ENCODE measurements at places on chromosomes 6 and 20.

DNA sequence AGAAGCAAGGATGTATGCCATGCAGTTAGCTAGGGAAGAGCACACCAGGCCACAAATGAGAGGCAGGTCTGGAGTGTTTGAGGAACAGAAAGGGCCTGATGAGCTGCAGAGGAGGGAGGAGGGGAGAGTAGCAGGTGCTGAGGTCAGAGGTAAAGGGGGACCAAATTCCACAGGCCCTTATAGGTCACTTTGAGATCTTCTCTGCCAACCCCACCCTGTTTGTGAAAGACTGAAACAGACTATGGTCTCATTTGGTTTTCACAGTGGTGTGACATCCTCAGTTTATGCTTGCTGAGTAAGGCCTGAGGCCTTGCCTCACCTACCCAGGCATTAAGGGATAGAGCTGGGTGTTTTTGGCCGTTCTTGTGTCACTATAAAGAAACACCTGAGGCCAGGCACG lies 187.7 kb upstream of the MYLIP start:
- DNase-seq, result no peak

GRCh38 chr6:2596222-2596621 lies 154.5 kb downstream of the MYLK4 start:
- DNase-seq, result no peak

GRCh38 chr20:63254232-63254605 lies at the start of gene NKAIN4:
Gene NKAIN4, minus strand, starts transcription at chr20:63254463. Its CDS starts 13 bp downstream, at chr20:63254450.
- DNase-seq, result no peak

- no peak for DNase-seq
These were observed 35.2 kb downstream of the GPX6 start for GRCh38 chr6:28480253-28480932.

- DNase-seq, result no peak
These were observed 33.5 kb upstream of the CEP162 start for GRCh38 chr6:84260926-84261325.

- no peak for DNase-seq
These were observed 21.0 kb upstream of the PRELID3B start for GRCh38 chr20:59063358-59064213.

DNA sequence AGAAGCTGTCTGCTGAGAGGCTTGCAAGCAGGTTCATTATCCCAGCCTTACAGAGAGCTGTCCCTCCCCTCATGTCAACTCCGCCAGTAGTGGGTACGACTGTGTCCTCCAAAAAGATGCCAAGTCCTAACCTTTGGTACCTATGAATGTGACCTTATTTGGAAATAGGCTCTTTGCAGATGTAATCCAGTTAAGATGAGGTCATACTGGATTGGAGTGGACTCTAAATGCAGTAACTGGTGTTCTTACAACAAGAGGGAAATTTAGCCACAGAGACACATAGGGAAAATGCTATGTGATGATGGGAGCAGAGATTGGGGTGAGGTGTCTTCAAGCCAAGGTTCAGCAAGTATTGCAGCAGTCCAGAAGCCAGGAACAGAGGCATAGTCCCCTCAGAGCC lies 90.8 kb upstream of the FOXP4 start:
- DNase-seq, result no peak

GRCh38 chr20:35451295-35451694 lies 4.1 kb upstream of the CEP250 start:
- DNase-seq, result no peak

- DNase-seq, result no peak
These were observed 231.6 kb downstream of the MAFB start for GRCh38 chr20:40457404-40457803.

GRCh38 chr20:64253000-64253383 lies 2.6 kb upstream of the PCMTD2 start:
- DNase-seq, result no peak

DNA sequence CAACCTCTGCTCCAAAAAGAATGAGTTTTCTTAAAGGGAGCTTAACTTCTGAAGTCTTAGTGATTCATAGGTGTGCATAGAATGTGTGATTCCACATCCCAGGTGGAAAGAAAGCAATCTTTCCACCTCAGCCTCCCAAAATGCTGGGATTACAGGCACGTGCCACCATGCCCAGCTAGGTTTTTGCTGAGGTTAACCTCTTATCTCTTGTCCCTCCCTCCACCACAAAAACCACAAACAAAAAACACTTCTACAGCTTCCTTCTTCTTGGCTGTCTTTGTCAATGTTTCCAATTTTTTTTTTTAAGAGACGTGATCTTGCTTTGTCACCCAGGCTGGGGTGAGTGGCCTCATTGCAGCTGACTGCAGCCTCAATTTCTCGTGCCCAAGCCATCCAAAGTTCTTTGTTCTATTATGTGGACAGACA lies 8.1 kb upstream of the CSE1L start:
- DNase-seq, result no peak

DNA sequence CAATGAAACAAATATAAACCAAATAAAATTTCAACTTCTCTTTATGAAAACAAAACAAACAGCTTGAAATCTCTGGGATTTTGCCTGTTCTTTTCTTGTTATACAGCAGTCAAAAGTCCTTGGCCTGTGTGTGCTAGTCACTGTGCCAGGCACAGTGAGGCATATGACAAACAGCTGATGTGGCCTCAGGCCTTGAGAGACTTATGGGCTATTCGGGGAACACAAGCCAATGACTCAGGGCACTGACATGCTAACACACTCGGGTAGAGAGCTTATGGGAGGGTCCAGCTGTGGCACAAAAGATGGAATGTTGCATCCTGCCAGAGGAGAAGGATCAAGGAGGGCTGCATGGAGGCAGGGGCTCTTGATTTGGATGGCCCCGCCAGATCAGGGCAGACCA lies 95.4 kb upstream of the NKX2-2 start:
- DNase-seq, result no peak

DNA sequence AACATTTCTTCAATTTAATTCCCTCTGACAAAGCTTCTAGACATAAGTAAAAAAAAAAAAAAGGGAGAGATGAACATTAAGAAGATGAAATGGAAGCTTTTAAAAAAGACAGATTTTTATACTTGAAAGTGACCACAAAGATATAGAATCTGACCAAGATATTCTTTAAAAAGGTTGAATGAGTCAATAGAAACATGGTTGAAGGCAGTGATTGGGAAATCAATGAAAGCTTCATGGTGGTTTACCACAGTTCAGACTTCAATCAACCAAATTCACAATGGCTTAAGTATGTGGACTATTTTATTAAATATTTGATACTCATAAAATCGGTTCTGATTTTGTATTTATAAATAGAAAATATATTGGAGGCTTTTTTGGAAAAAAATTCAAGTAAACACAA lies 248.4 kb upstream of the HSF2 start:
- DNase-seq, result no peak

- DNase-seq, result no peak
These were observed 92.5 kb upstream of the AKAP12 start for GRCh38 chr6:151147118-151147832.

DNA sequence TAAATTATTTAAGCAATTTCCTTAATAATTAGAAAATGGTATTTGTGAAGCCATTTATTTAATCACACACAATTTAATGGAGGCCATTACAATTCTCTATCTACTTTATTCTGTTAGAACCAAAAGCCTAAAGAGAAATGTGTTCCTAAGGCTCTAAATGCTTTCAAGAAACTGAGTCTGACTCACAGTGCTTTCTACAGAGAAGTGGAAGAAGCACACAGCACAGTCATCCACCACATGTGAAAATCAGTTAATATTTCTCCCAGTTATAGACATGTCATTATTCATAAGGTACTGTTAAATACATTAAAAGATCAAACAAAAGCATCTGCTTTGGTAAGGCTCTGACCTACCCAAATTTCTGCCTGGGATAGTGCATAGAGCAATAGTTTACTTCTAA lies 214.4 kb downstream of the ALDH8A1 start:
- DNase-seq, result no peak

GRCh38 chr20:32368925-32369324 lies 10.8 kb downstream of the ASXL1 start:
- DNase-seq, result no peak

- no peak for DNase-seq
These were observed 121.7 kb upstream of the EXOC2 start for GRCh38 chr6:814378-815347.

GRCh38 chr20:62804021-62804626 lies 511 bp upstream of the OGFR start:
- DNase-seq, result no peak

DNA sequence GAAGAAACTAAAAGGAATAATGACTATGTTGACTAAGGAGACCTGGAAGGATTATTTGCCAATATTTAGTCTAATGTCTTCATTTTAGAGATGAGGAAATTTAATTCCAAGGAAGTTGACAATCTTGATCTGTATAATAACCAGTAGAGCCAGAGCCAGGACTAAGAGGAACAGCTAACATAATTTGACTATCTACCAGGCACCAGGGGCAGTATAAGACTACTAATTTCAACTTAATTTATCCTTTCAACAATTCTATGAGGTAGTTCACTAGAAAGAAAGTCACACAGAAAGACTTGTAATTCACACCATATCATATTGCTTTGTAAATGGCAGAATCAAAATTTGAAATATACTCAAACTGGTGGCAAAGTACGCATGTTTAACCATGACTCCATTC lies 273.0 kb upstream of the STXBP5 start:
- DNase-seq, result no peak

GRCh38 chr6:114051031-114051430 lies 80.1 kb upstream of the HDAC2 start:
- no peak for DNase-seq

DNA sequence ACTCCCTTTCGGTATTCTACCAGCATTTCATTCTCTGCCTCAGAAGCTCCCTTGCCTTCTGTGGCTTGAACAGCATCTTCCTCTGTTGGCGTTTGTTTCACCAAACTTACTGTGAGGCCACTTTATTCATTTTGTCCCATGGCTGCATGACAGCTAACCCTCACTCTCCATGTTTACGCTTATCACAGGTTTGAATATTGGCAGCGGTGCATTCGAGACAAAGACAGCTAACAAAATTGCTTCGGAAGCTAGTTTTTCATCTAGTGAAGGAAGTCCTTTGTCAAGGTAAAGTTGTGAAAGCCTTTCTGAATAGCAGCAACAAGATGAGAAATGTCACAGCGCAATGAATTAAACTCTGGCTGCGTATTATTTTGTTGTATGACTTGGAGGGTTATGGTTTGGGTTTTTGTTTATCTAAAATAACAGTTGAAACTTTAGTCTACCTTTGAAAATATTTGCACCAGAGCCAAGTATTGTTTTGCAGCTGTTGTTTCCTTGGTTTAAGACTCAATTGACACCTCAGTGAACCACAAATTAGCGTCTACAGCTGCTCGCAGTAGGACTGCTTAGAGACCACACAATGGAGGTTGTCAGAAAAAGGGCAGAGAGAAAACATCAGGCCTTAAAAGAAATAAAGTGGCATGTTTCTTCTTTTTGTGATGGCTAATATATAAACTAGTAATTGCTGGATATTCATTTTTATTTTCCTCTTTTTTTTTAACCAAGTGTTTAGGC lies 70.4 kb upstream of the XRN2 start:
- no peak for DNase-seq

- DNase-seq, result no peak
These were observed 12.9 kb upstream of the NT5E start for GRCh38 chr6:85436939-85437495.

- no peak for DNase-seq
These were observed 54.3 kb upstream of the APCDD1L start for GRCh38 chr20:58569241-58570125.

- no peak for DNase-seq
These were observed 198.7 kb downstream of the GMPR start for GRCh38 chr6:16437095-16437494.

- DNase-seq, result no peak
These were observed at the start of gene TCF15 for GRCh38 chr20:610130-611046. Gene TCF15, minus strand, starts transcription at chr20:610309. Its CDS starts 72 bp downstream, at chr20:610237.

GRCh38 chr6:147651249-147652063 lies 143.0 kb downstream of the SAMD5 start:
- no peak for DNase-seq

DNA sequence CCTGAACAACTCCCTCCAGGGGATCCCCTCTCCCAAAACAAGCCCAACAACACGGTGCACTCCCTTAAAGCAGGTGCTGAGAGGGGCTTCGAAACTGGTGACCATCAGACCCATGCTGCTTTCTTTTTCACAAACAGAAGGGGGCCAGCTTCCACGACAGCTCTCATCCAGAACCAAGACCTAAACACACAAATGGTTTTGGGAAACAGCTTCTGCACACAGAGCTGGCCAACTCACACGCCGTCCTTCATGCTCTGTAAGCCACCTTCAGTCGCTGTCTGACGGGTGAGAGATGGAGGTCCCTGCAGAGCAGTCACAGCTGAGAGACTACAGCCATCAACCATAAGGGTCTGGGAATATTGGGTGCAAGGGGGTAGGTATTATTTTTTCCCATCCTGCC lies 76.3 kb downstream of the ZMYND8 start:
- DNase-seq, result no peak

DNA sequence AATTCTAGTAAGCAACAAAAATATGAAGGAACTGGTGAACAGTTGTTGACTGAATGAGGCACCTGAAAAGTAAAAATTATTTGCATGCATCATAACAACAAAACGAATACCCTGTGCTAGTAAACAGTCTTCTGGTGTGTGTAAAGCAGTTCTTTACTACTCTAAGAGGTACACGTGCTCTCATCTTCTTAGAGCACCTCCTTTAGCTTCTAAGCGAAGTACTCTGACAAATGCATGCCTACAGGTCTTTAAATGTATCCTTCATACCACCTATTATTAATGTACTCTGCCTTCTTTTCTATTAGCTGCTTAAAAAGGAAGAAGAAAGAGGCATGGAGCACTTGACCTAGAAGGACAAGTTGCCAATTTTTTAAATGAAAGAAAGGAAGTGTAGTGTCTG lies 32.2 kb upstream of the MYB start:
- DNase-seq, result no peak

GRCh38 chr6:122734529-122735395 lies 44.8 kb upstream of the FABP7 start:
- DNase-seq, result no peak

GRCh38 chr6:96301781-96302180 lies 219.8 kb upstream of the UFL1 start:
- DNase-seq, result no peak

GRCh38 chr6:44270526-44271405 lies 516 bp downstream of the TMEM151B start:
- no peak for DNase-seq

DNA sequence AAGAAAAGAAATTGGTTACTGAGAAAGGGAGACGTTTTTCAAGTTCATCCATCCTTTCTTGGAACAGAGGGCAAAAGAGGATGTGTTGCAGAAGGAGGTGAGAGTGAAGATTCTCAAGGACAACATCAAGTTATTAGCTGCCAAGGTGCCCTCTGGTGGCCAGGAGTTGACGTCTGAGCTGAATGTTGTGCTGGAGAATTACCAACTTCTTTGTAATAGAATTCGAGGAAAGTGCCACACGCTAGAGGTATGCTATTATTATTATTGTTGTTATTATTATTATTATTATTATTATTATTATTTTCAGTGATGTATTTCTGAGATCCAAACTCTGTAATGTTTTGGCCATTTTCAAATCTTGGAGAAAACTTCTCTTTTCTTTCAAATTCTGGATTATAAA lies 197.0 kb downstream of the UTRN start:
- peak; percentile 43 for DNase-seq

GRCh38 chr6:6856538-6857523 lies 250.9 kb upstream of the RREB1 start:
- peak; percentile 66 for DNase-seq
